Kidney tubule cell (primary cell): ENCODE measurements at places on chromosomes 12 and 14.

- no peak for DNase-seq
Measured at GRCh38 chr12:130847112-130847511, 8.1 kb upstream of the STX2 start.

- peak; percentile 63 for DNase-seq
Measured at GRCh38 chr12:65464930-65465329, 186.4 kb downstream of the MSRB3 start.

DNA sequence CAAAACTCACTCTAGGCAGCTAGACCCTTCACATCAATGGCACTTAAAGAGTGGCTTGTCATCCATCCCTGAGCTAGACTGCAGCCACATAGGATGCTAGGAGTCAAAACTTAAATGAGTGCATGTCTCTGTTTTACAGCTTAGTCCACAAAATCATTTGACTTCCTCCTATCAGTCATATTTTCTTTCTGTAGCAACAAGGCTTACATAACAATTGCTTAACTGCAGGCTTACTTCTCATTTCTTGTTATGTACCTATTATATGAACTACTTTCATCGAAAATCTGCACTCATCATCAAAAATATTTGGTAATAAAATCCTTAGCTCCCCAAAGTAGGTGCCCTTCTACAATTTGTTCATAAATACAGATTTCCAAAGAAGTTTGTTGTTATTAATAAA is 30.1 kb downstream of the CLEC1A start:
- DNase-seq, result no peak

GRCh38 chr12:39627914-39628313 is 8.3 kb upstream of the ABCD2 start:
- DNase-seq, result no peak

GRCh38 chr14:81324011-81324410 is 76.1 kb downstream of the STON2 start:
- peak; percentile 86 for DNase-seq

DNA sequence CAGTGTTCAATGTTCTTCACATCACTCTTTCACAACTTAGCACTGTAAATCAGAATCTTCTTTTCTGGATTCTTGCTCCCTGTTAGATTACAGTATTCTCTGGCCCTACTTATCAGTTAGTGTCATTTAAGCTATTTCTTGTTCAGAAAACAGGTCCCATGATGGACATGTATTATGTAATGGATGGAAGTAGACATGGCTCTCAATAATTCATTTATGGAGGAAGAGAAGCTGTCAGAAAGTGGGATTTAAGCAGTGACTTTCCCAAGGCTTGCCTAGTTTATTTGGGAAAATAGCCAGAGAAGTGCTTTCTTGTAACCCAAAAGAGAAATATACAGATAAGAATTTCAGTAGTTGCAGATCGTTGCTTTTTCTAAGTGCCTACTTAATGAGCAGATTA is 1.6 kb downstream of the ERC1 start:
- no peak for DNase-seq

DNA sequence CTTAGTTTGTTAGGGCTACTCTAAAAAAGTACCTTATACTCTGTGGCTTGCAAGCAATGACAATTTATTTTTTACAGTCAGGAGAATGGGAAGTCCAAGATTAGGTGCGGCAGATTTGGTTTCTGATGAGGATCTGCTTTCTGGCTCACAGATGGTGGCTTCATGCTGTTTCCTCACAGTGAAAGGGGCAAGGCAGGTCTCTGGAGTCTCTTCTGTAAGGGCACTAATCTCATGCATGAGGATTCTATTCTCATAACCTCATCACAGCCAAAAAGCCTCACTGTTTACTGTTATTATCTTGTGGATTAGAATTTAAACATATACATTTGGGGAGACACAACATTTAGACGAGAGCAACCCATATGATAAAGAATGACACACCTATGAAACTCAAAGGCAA is 1957.4 kb upstream of the SEL1L start:
- no peak for DNase-seq

DNA sequence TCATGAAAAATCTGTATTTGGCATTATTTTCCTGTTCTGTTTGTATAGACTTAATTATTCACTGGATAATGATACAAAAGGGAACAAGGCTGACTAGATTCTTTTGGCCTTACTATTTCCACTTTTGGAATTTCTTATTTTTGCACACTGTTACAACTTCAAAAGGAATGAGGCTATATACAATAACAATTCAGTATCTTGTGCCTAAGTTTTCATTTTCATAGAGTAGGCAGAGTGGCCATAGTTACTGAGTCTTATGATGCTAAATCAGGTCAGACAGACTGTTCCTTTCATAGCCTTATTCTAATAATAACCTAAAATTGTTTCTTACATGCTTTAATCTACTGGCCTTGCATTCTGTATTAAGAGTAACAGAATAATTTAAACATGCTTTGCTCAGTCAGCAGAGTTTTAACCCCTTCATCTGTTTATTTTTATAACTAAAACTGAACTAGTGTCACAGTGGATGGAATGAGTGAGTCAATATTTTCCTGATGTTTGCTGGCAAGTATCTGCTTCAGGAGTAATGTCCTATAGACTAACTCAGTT is 10.5 kb downstream of the TTC8 start:
- peak; percentile 17 for DNase-seq

DNA sequence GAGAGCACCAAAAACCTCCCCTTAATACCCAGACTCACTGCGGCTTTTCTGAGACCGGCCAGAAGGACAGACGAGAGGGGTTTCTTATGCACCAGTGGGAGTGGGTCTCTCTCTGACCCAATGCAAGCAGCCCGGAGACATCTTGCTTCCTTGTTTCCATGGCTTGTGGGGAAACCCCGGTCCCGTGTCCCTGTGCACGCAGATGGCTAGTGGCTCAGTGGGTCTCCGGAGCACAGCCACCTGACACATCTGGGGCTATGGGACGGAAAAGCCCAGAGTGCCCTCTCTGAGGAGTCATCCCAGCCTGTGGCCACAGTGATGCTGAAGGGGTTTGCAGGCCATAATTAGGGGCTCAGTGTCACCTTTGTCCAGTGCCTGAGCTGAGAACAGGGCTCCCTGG is 197.6 kb downstream of the PHETA1 start:
- DNase-seq, result no peak

GRCh38 chr12:117098361-117099217 is 627 bp downstream of the TESC start:
- DNase-seq, result peak; percentile 26

DNA sequence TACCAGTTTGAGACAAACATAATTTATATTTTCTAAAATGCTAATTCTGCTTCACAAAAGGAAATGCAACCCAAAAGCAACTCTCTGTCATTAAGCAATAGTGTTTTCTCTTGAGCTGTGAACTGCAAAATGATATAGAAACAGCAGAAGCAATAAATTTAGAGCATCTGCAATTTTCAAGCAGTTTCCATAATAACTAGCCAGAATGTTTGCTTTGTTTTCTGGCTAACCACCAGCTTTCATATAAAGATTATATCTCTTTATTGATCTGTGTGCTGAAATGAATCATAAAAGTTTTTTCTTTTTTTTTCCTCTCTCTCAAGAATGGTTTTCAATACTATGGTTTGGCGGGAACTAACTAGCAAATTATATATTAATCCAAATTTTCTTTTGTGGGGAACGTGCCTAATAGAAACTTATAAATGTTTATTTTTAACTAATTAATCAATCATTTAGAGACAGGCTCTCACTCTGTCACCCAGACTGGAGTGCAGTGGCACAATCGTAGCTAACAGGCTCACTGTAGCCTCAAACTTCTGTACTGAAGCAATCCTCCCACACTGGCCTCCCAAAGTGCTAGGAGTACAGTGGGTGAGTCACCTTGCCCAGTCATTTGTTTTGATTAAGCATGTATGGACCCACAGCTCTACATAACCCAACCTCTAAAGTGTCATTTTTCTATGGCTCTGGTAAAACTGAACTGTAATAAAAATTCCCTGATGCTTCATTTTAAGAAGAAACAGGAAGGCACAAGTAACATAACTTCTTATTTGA is 830.1 kb upstream of the MGAT4C start:
- DNase-seq, result peak; percentile 18

DNA sequence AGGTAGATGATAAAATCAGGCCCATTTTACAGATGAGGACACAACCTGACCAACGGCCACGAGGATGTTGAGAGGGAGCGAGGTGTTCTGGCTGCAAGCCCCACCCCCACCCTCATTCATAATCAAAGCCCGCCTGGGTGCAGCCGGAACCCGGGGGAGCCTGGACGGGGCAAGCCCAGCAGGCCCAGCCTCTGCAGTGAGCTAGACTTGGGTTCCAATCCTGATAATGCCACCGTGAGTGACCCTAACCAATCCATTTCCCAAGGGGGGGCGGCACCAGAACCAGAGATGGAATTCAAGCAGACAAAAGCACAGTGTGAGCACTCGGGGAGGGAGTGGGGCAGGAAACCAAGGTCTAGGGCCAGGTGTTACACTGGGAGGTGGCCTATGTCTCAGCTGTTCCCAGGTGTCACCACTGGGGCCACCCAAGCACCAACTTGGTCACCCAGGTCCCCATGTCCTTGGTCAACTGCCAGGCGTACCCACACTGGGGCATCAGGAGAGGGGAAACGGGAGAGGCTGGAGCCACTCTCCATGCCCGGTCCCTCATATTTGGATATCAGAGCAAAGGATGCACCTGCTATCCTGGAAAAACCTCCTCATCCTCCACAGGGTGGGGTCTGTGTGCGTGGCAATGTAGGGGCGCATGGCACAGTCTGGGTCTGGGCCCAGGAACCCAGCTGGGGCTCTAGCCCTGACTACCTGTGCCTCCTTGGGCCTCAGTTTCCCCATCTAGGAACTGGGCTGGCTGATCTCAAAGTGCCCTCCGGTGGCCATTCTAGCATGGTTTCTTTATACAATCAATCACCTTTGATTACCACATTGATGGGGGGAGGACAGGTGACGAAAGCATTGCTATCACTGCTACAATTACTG is 58.4 kb downstream of the FAM222A start:
- DNase-seq, result no peak

DNA sequence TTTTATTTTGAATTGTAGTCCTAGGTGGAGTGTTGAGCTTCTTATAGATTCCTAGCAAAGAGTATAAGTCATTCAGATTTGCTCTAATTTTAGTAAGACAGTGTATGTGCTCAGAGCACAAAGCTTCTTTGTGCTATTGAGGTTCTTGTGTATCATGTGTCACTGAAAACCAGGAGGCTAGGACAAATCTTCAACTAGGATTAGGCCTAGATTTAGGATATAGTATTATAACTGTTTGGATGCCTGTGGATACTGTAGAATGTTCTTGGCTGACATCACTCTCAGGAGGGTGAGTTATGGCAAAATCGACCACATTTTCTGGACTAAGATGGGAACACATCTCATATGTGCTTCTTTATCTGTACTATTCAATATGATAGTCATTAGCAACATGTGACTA is 86.5 kb downstream of the DHRS2 start:
- no peak for DNase-seq

DNA sequence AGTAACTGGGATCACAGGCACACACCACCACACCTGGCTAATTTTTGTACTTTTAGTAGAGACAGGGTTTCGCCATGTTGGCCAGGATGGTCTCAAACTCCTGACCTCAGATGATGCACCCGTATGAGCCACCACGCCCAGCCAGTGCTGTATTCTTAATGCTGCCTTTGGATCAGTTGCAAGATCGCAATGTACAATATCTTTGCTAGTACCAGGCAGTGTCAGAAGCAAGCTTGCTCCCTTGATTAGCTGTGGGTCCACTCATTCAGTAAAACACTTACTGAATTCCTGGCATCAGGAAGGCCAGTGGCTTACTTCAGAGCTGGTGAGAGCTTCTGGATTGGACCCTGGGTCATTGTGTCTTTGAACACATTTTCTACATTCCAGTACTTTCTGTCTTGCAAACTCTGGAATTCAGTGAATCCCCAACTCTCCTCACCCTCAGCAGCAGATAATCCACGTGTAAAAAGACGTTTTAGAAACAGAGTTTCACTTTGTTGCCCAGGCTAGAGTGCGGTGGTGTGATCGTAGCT is 1183.7 kb downstream of the AACS start:
- DNase-seq, result peak; percentile 56

GRCh38 chr12:116262741-116263140 is 14.8 kb downstream of the MED13L start:
- no peak for DNase-seq

DNA sequence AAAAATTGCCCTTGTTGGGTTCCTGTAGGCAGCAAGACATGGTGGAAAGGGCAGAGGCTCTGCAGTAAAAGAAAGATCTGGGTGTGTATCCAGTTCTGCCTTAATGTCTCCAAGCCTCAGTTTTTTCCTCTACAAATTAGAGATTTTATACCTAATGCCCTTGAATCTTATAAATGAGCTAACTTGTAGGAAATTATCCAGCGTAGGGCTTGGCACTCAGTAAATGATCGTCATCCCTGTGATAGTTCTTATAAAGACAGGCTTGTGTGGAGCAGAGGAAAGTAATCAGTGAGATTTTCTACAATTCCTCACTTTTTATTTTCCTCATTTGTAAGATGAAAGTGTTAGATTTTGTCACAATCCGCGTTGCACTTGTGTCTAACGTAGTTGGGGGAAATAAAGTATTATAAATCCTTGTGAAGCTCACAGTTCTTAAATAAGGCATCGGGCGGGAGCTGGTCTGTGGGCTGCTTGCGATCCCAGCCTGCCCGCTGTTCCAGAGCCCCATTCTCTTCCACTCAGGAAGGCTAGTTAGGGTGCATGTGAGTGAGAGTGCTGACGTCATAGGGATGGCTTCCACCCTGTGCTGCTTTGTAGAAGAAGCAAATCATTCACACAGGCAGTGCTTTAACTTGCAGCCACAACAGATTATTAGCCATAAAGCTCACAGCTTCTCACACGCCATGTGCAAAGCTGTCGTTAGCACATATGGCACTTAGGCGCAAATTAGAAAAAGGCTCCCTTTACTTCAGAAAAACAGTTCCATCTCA is 87.6 kb downstream of the EML1 start:
- DNase-seq, result no peak

DNA sequence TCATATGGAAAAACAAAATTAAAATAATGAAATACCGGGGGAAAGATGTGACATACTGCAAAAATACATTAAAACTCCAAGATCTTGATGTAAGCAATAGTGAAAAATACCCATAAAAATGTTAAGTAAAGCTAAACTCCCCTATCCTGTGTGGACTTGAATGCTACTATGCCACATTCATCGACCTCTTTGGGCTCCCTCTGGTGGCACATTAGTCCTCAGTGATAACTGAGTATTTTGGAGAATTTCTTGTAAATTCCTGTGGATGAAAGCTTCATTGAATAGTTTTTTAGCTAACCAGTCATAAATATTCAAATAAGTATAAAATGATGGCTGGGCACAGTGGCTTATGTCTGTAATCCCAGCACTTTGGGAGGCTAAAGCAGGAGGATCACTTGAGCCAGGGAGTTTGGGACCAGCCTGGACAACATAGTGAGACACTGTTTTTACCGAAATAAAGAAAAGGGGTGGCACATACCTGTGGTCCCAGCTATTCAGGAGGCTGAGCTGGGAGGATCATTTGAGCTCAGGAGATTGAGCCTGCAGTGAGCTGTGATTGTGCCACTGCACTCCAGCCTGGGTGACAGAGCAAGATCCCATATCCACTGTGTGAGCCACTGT is 42.4 kb upstream of the SGPP1 start:
- peak; percentile 54 for DNase-seq

GRCh38 chr12:46480316-46480715 is 107.7 kb upstream of the SLC38A2 start:
- DNase-seq, result no peak

GRCh38 chr12:91105807-91106206 is 5.5 kb downstream of the LUM start:
- no peak for DNase-seq
